ENCODE measurements at places on chromosomes 7 and 10. TPM values are rescaled to one million over a fixed set of nuclear protein-coding genes. Genes with fewer than 3 reads are reported as not detected.

Gene HOXA6
- 4.0 TPM for total RNA-seq

Gene ZSCAN21
- total RNA-seq, result 9.1 TPM

Gene CD36
- 4.9 TPM for total RNA-seq

Gene ARHGAP22
- total RNA-seq, result 53.2 TPM

Gene OR2A5
- total RNA-seq, result not detected

Gene ADRB1
- 12.4 TPM for total RNA-seq

Gene CUEDC2
- 40.4 TPM for total RNA-seq

Data from vein endothelial cell (primary cell).